ENCODE measurements at places on chromosomes 6 and 20.

DNA sequence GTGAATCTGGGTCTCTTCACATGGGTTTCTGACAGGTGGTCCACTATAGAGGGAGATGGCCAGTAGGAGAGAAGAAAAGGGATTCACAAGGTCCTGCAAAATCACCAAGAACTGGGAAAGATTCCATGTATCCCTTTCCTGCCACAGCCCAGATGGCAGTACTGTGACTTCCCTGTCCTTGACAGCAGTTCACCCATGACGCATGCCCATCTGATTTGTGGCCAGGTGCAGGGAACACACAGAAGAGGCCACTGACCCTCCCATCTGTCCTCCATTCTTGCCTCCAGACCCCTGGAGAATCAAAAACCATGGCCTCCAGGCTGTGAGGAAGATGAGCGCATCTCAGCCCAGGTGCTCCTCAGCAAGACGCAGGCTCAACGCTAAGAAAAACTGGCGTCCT lies 183.1 kb upstream of the RREB1 start:
- DNase-seq = no peak

- no peak for DNase-seq
Observed at GRCh38 chr6:33566182-33567084, 13.6 kb downstream of the BAK1 start.

- no peak for DNase-seq
Observed at GRCh38 chr6:22904431-22904830, 335.1 kb downstream of the HDGFL1 start.

GRCh38 chr6:52130440-52130839 lies 43.0 kb upstream of the PKHD1 start:
- DNase-seq = no peak

Measured in GM12892 (cell line).